WERI-Rb-1 (cell line): ENCODE measurements at places on chromosomes 3 and 15.

DNA sequence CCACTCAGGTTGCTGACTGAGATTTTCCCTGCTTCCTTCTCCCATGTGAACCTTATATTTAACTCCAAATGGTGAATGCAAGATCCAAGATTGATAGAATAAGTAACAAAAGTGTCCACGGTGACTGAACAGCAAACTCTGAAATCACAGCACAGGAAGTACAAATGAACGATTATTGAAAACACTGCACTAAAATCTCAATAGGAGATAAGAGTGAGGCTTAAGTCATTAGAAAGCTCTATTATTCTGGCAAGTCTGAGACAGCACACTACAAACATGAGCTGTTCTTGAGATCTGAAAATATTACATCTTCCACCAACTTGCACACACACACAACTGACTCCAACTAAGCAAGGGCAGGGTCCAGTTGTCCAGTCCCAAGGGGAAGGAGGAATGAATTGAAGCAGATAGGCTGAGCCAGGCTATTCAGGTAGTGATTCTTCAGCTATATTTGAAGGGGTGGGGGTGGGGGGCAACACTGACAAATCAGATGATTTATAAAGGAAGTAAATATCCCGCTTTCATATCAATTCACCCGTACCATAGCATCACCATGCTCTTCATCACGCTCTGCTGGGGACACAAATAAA, 2.9 kb downstream of the ZNF385D start:
- DNase-seq: no peak

DNA sequence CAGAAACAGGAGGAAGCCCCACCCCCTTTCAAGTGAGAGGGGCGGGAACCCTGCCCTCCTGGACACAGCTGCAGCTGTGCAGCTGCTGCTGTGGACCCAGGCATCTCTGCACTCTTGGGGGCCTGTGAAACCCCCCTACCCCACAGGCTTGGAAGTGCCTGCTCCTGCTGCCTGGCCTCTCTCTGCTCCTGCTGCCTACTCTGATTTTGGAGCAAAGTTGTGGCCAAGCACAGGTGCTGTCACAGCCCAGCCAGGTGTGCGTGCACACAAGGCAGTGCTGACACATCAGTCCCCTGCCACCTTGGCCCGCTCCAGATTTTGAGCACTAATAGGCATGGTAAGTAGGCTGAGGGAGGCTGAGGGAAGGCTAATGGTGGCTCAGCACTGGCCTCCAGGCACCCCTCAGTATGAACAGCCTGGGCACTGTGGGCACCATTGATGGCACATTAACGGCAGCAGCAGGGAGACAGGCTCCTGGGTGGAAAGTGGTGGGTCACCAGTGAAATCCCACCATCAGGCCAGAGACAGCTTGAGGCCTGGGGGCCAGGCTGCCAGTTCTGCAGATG, 890.9 kb downstream of the GBE1 start:
- no peak for DNase-seq

DNA sequence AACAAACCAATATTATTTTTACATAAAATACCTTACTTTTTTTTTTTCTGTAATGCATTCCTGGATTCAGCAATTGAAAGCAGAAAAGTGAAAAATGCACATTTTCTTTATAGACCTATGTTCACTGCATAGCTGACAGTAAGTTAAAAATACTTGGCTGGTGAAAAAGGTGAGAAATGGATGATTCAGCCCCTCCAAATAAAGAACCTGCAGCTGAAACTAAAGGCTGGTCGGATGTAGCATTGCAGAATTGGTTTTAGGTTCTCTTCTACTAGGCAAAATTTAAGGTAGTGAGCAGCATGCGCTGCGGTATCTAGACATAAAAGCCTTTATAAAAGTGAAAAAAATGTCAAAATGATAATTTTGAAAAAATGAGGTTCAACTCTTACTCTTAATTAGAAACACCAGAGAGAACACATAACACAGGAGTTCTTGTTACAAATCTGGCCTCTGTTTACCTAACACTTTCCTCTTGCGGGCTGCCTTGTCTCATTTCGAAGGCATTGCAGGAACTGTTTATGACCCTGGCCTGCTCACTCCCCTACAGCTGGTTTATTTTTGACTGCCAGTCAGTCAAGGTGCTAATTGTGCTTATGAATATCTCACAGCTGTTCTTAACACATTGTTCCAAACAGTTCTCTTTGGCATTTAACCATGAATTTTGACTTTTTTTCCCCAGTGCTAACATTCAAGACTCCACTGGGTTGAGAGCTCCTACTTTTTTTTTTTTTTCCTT, 455.4 kb upstream of the TBL1XR1 start:
- no peak for DNase-seq

DNA sequence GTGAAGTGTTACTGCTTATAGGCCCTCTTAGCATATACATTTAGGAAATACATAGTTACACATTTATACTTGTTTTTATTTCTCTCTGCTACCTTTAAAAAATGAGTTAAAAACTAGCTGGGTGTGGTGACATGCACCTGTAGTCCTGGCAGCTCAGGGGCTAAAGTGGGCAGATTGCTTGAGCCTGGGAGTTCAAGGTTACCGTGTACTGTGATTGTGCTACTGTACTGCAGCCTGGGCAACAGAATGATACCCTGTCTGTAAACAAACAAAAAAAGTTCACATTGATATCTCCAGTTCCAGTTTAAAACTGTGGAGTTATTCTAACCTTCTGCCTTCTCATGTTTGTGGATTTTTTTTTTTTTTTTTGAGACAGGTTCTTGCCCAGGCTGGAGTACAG, 12.1 kb downstream of the PDCD6IP start:
- DNase-seq: no peak

DNA sequence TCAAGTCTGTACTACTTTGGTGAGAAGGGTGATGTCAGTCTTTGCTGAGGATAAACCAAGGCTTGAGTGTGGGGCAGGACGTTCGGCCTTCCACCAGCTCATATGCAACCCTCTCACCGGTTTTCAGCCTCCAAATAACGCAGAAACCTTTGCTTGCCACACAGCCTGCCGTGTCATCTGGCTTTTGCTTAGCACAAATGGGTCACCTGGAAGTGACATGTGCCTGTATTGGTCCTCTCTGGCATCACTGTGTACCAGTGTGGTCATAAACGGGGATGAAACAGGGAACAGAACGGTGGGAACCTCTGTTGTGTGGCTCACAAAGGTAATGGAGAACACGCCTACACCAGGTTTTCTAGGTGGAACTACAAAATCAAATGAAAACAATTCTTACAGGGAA, 7.1 kb downstream of the POMGNT2 start:
- DNase-seq: no peak

DNA sequence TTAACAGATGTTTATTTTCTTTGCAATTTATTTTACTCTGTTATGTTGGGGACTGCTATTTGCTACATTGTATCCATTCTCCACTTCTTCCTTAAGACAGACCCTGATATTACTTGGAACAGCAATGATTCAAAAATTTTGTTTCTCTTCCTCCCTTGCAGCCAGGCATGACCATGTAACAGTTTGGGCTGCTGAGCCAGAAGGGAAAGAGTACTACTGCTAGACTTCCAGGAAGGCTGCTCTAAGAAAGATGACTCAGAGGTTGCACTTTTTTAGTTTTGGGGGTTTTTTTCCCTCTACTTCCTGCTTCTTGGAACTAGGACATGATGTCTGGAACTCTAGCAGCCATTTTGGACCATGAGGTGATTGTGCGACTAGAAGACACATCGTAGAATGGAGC, 10.3 kb downstream of the PRR20G start:
- no peak for DNase-seq

GRCh38 chr15:61250613-61251012, 21.5 kb upstream of the RORA start:
- no peak for DNase-seq

DNA sequence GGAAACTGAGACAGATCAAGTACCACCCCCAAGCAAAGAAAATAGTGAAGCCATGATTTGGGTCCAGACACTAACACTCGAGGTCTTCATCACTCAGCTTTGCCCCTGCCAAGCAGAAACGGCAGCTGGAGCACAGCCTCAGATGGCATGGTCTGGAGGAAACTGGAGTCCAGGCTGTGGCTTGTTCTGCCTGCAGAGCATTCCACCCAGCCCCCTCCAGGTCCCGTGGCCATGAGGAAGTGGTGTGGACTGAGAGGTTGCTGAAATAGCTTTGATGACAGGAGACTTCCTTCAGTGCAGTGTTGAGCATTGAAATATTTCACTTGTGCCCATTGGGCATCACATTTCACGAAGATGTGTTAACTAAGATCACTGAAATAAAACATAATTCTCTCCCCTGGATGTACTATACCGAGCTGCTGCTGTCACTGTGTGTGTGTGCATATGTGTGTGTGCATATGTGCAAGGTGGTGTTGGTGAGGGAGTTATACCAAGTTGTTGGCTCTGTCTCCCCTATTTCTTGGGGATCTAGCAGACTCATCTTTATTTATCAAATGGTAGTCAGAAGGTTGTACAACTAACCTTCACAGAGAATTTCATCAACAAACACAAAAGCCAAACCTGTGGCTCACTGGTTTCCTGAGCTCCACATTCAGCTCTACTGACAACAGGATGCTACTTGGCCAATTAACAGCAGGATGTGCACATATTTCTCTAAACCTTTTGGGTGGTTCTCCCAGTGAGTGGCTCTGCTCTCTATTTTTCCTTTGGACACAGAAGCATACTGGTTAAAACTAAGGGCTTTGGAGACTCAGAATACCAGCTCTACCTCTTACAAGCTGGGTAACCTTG, 660.1 kb upstream of the CFAP20DC start:
- no peak for DNase-seq

- no peak for DNase-seq
Measured at GRCh38 chr15:25707656-25708365, 155.3 kb downstream of the ATP10A start.

DNA sequence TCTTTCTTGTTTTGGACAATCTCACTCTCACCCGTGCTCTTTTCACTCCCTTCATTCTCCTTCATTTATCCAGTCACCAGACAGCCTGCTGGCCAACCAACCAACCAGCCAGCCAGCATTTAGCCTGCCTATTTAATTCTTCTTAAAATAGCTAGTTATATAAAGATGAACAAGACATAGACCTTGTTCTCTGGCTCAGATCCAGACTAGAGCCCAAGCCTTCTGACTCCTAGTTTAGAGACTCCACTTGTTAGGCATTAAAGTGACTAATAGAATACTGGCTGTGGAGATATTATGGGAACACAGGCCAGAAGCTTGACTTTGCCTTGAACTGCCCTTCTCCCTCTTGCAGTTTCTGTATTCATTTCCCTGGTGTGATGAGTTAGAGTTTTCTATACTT, 215.3 kb upstream of the THRB start:
- DNase-seq: no peak

GRCh38 chr15:83999396-84000135, 236.0 kb upstream of the GOLGA6L4 start:
- no peak for DNase-seq

DNA sequence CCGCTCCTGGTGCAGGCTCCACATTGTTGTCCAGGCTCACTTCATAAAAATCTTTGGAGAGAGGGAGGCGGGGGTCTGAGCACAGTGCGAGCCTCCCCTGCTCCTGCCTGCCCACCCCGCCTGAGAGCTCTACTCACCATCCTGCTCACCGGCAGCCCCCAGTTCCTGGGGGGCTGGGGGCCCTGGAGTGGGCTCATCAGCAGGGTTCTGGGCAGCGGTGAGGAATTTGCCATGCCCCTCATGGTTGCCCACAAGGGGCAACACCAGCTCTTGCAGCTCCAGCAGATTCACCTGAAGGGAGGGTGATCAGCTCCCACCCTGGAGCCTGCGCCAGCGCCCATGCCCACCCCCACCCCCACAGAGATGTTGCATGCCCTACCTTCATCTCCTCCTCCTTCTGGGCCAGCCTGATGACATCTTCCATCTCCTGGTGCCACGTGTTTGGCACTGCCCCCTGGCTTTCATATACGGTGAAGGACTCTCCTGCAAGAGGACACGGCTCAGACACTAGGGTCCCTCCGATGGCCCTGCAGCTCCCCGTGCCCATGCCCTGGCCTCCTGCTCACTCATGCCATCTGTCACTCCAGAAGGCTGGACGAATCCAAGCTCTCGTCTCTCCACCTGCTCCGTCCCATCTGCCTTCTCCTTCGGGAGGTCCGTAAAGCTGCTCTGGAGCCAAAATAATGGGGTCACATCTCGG, 162.1 kb downstream of the TBC1D2B start:
- DNase-seq: no peak

DNA sequence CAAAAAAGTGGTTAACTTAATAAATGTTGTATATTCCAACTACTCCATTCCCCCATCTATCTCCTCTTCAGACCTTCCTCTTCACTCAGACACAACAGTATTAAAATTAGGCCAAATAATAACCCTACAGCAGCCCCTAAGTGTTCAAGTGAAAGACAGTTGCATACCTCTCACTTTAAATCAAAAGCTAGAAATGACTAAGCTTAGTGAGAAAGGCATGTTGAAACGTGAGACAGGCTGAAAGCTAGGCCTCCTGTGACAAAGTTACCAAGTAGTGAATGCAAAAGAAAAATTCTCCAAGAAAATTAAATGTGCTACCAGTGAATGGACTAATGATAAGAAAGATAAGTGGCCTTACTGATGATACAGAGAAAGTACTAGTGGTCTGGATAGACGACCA, 71.7 kb downstream of the ANKRD28 start:
- no peak for DNase-seq

DNA sequence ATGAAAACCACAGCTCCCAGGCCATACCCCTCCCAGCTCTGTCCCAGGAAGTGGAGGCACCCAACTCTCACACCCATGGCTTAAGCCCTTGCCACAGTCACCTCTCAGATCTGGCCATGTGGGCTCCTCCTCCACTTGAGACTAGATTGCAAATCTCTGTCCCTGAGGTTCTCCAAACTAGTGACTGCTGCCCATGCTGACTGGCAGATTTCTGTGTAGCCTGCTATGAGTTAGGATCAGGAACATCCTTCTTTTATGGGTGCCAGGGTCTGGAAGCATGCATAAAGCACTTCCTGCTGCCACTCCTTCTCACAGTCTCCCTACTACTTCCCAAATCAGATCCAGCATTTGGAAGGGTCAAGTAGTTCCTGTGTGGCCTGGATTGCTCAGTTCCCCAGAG, 59.6 kb upstream of the GOLIM4 start:
- DNase-seq: no peak

DNA sequence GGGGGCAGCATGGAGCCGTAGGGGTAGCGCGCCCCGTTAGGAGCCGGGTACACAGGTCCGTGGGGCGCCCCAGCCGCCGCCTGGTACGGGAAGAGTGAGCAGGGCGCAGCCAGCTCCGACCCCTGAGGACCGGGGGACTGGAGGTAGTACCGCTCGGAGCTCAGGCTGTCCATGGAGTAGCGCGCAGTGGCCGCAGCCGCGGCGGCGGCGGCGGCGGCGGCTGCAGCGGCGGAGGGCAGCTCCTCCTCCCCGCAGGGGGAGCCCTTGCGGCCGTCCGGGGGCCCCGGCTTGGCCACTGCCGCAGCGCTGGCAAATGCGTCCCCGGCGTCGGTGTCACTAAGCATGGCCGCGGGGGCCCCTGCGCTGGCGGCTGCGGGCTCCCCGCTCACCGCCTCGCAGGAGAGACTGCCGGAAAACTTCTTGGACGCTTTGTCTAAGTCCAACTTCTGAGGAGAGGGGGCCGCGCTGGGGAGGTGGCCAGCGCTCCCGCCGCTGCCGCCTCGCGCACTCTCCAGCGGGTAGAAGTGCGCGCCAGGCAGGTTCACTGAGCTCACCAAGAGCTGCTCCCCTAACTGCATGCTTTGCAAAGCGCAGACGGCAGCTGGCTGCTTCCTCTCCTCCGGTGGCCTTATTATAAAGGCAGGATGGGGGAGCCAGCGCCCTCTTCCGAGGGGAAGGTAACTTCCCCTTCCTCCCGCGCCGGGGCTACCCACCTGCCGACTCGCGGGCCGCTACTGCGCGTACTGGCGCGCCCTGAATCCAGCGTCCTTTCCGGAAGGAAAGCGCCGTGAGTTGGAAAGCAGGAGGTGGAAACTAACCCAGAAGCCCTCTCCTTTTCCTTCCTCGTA, at the start of gene EOMES:
TSS of gene EOMES (minus strand) at position 607 of the 848 bp plus-strand sequence. CDS start at position 578, 29 bp downstream.
- peak; percentile 81 for DNase-seq

GRCh38 chr15:77988347-77989295, 88.9 kb downstream of the TBC1D2B start:
- no peak for DNase-seq
